ENCODE measurements at places on chromosomes 6 and 20. TPM values are rescaled to one million over a fixed set of nuclear protein-coding genes. Genes with fewer than 3 reads are reported as not detected.

GRCh38 chr6:2245877-2246863 lies 765 bp upstream of the GMDS start:
- DNase-seq, result peak; percentile 32

- DNase-seq, result no peak
These were observed 121.1 kb downstream of the PLEKHG1 start for GRCh38 chr6:150720774-150721233.

BPIFA3 gene
- not detected for polyA plus RNA-seq

DNA sequence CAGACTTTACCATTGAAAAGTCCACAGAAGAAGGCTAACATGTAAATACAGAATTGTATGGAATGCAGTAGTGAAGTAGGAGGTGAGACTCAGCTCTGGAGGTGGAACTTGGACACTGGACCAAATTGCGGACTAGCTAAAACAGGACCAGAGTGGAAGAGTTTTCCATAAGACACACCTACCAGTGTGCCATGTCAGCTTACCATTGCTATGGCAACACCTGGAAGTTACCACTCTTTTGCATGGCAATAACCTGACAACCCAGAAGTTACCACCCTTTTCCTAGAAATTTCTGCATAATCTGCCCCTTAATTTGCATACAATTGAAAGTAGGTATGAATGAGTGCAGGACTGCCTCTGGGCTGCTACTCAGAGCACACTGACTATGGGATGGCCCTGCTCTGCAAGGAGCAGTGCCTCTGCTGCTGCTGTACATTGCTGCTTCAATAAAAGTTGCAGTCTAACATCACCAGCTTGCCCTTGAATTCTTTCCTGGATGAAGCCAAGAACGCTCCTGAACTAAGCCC lies 569.6 kb upstream of the FLRT3 start:
- DNase-seq, result no peak

DNA sequence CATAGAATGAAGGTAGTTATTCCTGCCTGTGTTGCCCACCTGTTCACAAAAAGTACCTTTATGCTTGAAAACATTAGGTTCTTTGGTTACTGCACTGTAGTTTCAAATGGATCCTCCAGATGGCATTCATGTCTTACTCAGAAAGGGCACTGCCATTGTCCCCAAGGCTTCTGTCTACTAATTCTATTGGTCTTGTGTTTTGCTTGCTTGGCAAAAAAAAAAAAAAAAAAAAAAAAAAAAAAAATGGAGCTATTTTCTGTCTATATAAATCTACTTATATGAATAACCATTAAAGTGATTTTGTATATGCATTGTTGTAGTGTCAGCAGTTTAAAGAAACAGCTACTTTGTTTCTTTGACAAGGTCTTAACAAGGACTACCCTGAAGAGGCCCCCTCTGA lies 12.7 kb upstream of the EFHC1 start:
- no peak for DNase-seq

LRRC73 gene
- 0.44 TPM for polyA plus RNA-seq

DNA sequence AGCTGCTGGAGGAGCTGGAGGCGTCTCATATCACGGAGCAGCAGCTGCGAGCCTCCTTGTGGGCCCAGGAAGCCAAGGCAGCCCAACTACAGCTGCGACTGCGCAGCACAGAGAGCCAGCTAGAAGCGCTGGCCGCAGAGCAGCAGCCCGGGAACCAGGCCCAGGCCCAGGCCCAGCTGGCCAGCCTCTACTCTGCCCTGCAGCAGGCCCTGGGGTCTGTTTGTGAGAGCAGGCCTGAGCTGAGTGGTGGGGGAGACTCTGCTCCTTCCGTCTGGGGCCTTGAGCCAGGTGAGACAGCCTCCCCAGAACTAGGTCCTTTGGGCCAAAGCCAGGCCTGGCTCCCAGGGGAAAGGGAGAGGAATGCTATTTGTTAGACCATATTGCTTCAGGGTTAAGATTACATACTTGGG lies 31.7 kb downstream of the C20orf173 start:
- peak; percentile 64 for DNase-seq

DNA sequence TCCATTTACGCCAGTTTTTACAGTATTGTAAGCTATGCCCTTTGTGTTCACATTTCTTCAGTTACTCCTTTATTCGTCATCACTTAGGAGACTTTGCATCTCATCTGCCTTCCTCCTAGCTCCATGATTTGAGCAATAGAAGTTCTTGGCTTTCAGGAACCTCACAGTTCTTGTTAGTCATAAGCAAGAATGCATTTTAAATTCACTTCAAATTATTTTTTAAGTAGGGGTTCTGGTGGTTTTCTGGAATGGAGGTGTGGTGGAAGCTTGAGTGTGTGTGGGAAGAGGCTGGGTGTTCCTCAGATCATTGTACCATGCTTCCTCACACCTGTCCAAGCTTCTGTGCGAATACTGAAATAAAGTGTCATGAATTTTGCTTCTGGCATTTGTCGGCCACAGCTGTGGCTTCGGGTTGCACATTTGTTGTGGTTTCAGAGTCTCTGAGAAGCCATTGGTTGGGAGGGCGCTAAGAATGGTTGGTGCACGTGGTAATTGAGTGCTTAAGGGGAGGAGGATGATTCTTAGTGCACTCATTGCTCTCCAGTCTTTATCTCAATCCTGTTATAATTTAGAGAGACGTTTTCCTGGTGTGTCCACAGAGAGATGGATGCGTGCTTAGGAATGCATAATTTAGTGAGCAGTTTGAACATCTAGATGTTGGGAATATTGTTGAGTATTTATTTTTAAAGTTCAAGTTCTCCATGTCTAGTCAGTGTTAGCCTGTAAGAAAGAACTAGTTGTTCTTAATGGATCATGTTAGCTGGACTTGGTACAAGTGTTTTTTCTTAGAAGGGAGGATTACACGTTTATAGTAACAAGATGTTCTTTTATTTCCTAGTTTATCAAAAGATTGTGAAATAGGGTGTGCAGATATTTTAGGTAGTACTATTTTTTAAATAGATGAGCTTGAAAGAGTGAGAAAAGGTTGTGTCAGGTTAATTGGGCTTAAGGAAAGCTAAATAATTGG lies 31.9 kb downstream of the FOXO3 start:
- no peak for DNase-seq

- no peak for DNase-seq
These were observed 28.9 kb upstream of the ZNF217 start for GRCh38 chr20:53622247-53623133.

- no peak for DNase-seq
These were observed 395.3 kb upstream of the BTBD3 start for GRCh38 chr20:11522366-11522741.

LPA gene
- polyA plus RNA-seq, result not detected

- DNase-seq, result no peak
These were observed 4.0 kb downstream of the MAP3K5 start for GRCh38 chr6:136788069-136788902.

GRCh38 chr20:7207186-7207798 lies 439.8 kb downstream of the BMP2 start:
- DNase-seq, result no peak

TREM1 gene
- polyA plus RNA-seq, result 12.4 TPM

- DNase-seq, result peak; percentile 75
These were observed 258.6 kb downstream of the ADGB start for GRCh38 chr6:146857180-146857979.

DNA sequence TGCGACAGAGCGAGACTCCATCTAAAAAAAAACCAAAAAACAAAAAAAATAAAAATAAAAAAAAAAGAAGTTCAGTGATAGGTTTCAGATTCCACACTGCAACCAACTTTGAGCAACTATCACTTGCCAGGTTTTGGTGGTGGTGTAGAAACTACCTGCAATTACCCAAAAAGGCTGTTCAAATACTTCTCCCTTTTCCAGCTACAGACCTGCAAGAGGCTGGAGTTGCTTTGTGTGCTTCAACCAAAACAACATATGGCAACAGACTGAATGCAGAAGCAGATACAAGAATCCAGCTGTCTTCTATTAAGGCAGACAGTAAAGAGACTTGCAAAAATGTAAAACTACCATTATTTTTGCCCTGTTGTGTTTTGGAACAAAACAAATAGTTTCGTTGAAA lies 9.3 kb upstream of the BCAS1 start:
- no peak for DNase-seq

C6orf89 gene
- polyA plus RNA-seq, result 23.1 TPM

GRCh38 chr6:70370496-70370895 lies 42.8 kb upstream of the FAM135A start:
- no peak for DNase-seq

DNA sequence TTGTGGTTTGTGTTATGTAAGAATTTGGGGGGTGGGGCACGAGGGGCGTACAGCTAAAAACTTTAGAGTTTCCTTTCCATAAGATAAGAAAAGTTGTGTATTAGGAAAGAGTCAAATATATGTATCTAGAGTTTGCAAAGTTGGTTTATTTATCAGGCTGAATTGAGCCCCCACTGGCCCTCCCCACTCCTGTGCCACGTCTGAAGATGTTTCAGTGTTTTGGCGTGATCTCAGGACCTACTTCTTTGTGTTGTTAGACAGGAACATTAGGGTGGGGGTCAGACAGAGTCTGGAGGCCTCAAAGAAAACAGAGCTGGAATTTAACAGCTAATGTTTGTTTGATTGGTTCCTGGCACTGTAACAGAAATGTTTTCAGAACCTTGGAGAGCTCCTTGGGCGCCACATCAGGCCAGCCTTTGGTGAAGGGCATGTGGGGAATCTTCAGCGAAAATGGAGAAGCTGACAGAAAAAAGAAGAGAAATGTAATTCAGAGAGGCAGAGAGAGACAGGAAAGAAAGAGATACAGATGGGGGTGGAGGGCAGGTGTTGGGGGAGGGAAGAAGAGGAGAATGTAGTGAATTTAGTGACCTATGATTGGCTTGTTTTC lies 674 bp downstream of the NRSN1 start:
- DNase-seq, result peak; percentile 28
